Body of pancreas (tissue), 4 donors: ENCODE measurements at places on chromosomes 4 and X. TPM values are rescaled to one million over a fixed set of nuclear protein-coding genes. Genes with fewer than 3 reads are reported as not detected.

DNA sequence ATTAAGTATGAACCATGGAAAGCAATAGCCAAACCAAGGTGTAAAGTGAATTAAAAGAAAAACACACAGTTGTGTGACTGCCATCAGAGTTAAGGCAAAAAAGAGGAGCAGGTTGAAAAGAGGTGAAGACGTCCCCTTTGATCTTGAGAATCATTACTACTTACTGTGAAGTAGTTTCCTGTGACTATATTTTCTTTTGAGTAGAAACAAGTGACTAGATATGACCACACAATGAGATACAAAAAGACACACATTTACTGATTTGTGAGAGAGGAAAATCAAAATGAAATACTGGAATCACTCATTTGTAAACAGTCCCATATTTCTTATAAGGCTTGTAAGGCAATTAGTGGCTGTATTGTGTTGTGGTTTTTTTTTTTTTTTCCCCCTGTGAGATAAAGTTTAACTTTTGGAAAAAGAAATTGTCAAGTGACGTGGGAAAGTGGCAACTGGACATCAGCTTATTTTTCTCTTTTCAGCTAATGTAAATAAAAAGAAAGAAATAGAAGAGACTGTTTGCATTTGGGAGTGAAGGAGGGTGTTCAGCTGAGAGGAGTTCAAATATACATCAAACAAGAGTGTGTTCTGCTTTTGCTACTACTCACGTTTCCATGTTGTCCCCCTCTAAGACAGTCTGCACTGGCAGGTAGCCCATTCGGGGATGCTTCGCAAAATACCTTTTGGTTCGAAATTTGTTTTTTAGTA is 106.4 kb upstream of the FTHL17 start:
- no peak for DNase-seq

GRCh38 chrX:2262668-2263055 is 238.1 kb downstream of the DHRSX start:
- DNase-seq: no peak

The LRRC66 gene
- 0.33 TPM for total RNA-seq

DNA sequence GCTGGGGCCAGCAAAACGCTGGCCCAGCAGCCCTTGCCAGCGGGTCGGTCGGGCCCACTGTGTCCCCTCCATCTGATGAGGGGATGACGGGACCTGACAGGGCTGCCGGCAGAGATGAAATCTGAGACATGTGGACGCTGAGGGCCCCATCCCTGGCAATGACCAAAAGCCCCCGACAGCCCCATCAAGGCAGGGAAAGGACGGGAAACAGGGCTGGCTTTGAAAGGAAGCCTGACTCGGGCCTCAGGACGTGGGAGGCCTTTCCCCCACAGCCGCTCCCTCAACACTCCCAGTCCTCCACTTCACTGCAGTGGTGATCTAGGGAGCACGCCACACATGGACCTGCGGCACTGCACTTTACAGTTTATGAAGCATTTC is 202.4 kb downstream of the AFAP1 start:
- DNase-seq: no peak

GRCh38 chr4:16457944-16458343 is 231.7 kb upstream of the TAPT1 start:
- DNase-seq: no peak

DNA sequence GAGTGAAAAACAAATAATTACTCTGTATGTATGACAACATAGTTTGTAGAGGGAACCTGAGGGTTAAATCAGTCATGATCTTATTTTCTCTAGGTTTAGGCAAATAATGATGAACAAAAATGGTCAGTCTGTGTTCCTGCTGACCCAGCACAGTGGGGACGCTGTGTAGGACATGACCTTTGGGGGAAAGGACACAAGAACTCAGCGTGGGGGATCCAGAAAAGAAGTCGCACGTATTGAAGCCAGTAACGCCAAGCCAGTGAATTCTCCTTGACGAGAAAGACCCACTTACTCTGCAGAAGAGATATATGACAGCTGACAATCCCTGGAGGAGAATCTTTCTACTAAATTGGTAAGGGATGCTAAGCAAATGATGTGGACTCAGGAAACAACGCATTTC is 36.6 kb downstream of the HELT start:
- DNase-seq: no peak

DNA sequence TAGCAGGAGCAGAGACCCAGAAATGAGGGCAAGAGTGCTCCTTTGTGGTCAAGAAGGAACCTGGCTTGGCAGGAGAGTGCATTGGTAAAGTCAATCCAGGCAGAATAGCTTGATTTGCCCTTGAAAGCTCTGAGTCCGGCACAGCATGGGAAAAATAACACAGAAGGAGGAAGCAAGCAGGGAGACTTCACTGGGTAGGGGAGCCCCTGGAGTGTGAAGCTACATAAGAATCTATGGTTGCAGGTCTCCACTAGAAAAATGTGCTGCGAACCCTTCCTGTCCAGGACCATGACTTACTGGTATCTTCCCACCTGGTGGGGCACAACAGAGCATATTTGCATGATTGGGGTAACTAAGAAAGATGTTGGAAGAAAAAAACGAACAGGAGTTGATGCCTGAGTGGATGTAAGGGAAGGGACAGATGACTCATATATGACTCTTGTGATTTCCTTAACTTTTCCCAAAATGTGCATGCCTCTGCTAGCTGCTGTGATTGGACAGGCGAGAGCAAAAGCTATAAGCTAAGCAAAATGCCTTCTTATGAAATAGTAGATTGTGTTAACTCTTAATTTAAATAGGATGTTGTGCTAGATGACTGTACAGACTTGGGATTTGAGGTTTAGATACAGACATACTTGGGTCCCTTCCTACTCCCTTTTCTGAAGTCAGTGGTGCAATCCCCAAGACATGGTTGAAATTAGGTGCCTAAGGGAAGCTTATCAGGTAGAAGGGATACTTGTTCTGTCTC is 3.3 kb downstream of the IL13RA1 start:
- DNase-seq: no peak

The NONO gene
- total RNA-seq: 132 TPM

DNA sequence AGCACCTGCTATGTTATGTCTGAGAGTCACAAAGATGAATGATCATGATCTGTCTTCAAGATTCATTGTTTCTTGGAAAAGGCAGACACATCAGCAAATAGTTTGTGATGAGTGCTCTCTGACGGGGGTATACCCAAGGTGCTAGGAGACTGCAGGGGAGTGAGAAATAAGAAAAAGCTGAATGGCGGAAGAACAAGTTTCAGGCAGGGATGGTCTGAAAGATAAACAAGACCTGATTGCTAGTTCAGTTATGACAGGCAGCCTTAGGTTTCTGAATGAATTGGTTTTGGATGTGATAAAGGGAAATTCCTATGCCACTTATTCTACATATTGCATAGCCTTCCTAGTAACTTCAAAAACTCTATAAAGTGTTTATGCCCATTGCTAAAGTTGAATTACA is 327.0 kb upstream of the DKK2 start:
- no peak for DNase-seq

DNA sequence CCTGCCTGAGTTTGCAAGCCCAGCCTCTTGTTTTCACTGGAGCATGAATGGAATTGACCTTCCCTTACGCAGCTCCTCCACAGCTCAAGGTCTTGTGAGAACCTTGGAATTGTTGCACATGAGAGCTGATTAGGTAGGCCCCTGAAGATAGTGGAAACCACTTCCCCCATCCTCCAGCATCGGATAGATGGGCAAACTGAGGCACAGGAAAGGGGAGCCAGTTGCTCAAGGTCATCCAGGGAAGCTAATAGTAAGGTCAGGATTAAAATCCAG is 27.2 kb downstream of the PJA1 start:
- no peak for DNase-seq

The CLDN34 gene
- total RNA-seq: 2.6 TPM

The NPY2R gene
- not detected for total RNA-seq

DNA sequence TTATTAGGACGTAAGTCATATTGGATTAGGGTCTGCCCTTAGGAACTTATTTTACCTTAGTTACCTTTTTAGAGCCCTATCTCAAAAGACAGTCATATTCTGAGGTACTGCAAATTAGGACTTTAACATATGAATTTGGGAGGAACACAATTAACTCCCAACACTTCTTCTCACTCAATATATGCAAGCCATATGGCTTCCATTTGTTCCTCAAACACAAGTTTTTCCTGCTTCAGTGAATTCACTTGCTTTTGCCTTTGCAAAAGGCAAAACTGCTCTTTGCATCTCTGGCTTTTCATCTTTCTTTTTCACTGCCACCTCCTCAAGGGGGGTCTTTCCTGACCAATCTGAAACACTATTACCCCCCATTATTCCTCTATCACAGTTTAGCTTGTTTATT is 220.3 kb downstream of the KCTD8 start:
- no peak for DNase-seq

The SMIM10L2A gene
- 2.9 TPM for total RNA-seq

- peak; percentile 59 for DNase-seq
These were observed 6.7 kb upstream of the ERCC6L start for GRCh38 chrX:72245461-72246089.

The STBD1 gene
- 6.6 TPM for total RNA-seq

DNA sequence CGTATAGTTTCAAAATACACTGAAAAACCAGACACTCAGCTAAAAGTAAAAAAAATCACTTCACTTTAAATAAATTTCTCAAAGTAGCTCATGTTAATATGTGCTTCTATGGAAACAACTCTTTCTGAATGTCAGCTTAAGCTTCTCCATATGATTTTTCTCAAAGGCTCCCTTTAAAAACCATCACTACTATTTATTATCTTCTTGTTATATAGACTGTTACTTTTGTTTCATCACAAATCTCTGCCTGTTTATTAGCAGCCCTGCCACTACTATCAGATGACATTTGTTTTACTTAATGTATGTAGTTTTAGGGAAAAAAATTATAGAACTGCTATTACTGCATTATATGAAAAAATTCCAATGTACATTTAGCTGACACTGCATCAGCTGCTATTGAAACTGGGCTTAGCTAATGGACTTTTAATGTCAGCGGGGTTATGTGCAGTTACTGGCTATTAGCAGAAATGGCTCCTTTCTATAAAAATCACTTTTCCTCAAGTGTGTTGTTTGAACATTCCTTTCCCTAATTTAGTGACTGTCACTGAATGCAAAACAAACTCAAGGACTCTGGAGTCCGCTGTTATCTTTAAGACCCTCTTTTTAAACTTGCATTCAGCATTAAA is 10.8 kb downstream of the UNC5C start:
- no peak for DNase-seq

- DNase-seq: no peak
These were observed 149.7 kb upstream of the ANKRD50 start for GRCh38 chr4:124862261-124862660.

- no peak for DNase-seq
These were observed 68.7 kb upstream of the GUCY1A1 start for GRCh38 chr4:155597933-155598451.

- DNase-seq: no peak
These were observed 21.8 kb downstream of the OFD1 start for GRCh38 chrX:13756381-13756780.

DNA sequence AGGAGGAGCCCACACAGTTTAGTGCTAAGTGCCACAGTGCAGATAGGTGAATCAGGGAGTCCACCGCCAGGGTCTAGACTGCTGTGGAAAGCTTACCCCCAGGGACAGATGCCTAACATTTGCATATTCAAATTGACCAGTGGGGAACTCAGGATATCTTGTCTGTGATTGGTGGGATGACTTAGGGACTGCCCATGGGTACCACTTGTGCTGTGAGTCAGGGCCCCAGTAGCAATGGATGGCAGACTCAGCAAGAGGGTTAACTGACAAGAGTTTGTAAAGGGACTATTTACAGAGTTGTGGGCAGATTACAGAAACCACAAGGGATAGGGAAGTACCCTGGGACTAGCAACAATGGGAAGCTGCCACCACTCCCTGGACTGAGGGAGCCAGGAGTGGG is 282.1 kb downstream of the BCOR start:
- no peak for DNase-seq

GRCh38 chrX:14013054-14013453 is 16.6 kb downstream of the GEMIN8 start:
- DNase-seq: no peak

DNA sequence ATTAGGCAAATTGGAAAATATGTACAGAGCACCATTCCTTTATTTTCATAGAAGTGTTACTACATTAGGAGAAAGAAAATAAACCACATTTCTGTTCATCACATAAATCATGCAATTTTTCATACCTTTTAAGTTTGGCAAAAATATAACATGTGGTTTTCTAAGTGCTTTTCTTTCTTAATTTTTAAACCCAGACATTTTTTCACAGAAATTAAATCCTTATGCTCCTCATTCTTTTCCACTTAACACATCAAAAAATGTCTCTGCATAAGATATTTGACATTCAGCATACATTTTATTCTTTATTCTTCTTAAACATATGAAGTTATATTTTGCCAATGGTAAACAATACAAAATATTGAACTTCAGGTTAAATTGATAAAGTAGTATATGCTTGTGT is 826.6 kb upstream of the SLIT2 start:
- DNase-seq: no peak

The USP51 gene
- total RNA-seq: 1.6 TPM

GRCh38 chrX:31165241-31166035 is 93.6 kb upstream of the FTHL17 start:
- no peak for DNase-seq

DNA sequence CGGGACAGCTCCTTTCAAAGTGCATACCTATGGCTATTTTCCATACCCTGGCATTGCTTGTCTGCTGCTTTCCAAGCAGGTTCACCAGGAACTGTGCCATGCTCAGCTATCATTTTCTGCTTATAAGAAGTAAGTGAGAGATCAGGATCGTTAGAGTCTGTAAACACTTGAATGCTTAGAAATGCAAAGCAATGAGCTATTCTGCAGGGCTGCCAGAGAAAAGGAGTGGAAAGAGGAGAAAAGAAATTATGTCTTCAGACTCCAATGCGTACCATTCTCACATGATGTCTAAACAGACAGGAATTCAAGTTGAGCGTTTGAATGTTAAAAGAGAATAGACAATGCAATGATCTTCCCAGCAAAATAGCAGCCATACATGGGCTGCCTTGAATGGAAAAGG is 245.5 kb upstream of the SLC7A11 start:
- no peak for DNase-seq

- peak; percentile 74 for DNase-seq
These were observed at the start of gene SLC16A2 for GRCh38 chrX:74421036-74421739. Gene SLC16A2 (plus strand): TSS chrX:74421493. CDS start chrX:74421638, 145 bp downstream.

- DNase-seq: peak; percentile 63
These were observed 671 bp downstream of the SLC7A11 start for GRCh38 chr4:138241281-138242075.

The DCAF8L2 gene
- total RNA-seq: not detected
